Caki2 (cell line): ENCODE measurements at places on chromosomes 11 and 22. TPM values are rescaled to one million over a fixed set of nuclear protein-coding genes. Genes with fewer than 3 reads are reported as not detected.

- DNase-seq, result no peak
Measured at GRCh38 chr11:37643968-37644367, 1045.9 kb upstream of the RAG2 start.

GRCh38 chr11:97201743-97202612, 812.2 kb downstream of the JRKL start:
- DNase-seq, result no peak

DNA sequence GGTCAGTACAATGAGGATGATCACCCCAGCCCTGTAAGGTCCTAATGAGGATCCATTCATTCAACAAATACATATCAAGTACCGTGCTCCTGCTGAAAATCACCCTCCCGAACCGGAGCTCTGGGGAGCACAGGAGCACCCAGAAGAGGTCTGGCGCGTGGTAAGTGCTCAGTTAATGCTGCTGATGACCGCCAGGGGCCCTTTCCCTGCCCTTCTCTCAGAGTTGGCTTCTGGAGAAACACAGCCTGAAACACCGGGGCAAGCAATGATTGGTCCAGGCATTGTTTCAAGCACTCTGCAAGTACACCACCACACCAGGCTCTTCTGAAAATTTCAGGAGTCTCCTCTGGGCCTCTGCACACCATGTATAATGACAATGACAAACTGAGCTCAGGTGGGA, 3.8 kb upstream of the CCDC86 start:
- no peak for DNase-seq

DNA sequence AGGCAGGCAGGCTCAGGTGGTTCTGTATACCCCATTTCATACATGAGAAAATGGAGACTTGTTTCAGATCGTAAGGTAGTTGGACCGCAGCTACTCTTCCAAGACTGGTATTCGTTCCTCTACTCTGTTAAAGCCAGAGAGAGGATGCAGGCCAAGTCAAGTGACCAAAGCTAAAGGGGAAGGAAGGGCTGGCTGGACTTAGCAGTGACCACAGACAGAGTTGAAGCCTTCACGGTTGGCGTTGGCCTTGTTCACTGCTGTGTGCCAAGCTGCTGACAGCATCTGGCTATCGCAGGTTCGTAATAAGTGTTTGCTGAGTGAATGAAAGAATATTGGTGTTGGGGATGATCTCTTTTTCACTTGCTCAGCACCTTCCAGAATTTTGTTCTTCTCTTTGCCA, 64.2 kb downstream of the PTPRJ start:
- no peak for DNase-seq

DNA sequence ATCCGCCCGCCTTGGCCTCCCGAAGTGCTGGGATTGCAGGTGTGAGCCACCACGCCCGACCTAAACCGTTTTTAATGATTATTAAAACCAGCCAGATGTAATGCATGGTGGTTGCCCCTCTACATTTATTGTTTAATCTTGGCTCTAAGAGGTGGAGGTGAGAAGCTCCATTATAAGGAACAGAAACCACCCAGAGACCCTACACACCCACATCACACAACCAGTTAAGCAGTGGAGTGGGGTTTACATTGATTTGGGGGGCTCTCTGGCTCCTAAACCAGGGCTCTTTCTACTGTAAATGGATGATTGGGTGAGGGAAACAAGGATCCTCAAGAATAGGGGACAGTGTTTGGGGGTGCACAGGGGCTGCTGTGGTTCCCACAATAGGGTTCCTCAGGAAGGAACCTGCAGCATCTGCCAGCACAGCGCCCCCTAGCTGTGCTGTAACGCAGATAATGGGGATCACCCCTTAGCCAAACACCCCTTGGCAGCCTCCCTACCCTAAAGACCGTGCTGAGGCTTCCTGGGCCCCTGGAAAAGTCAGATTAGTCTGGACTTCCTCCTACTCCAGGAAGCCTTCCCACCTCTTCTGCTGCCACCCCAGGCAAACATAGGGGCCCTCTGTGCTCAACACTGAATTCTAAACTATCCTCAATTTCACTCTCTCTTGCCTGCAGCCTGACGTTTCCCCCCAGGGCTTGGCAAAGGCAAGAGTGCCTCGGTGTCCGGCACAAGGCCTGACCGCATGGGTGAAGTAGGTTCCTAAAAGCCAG, 2.4 kb downstream of the MPST start:
- no peak for DNase-seq

DNA sequence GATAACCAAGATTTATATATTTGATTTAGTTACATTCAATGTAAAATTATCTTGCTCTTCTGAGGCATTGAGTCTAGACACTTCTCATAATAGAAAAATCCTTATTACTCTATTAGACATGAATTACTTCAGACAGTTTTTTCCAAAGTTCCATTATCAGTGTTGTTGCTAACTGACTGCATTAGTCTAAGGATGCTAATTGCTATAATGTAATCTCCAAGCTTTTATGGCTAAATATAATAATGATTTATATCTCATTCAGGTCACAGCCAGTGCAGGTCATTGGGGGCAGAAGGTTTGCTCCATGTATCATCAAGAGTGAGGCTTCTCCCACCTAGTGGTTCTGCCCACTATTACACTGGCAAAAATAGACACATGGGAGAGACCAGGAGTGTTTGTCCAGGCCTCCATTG, 377.2 kb upstream of the DDI1 start:
- DNase-seq, result peak; percentile 33

GRCh38 chr11:90426442-90426841, 203.6 kb upstream of the CHORDC1 start:
- no peak for DNase-seq

DNA sequence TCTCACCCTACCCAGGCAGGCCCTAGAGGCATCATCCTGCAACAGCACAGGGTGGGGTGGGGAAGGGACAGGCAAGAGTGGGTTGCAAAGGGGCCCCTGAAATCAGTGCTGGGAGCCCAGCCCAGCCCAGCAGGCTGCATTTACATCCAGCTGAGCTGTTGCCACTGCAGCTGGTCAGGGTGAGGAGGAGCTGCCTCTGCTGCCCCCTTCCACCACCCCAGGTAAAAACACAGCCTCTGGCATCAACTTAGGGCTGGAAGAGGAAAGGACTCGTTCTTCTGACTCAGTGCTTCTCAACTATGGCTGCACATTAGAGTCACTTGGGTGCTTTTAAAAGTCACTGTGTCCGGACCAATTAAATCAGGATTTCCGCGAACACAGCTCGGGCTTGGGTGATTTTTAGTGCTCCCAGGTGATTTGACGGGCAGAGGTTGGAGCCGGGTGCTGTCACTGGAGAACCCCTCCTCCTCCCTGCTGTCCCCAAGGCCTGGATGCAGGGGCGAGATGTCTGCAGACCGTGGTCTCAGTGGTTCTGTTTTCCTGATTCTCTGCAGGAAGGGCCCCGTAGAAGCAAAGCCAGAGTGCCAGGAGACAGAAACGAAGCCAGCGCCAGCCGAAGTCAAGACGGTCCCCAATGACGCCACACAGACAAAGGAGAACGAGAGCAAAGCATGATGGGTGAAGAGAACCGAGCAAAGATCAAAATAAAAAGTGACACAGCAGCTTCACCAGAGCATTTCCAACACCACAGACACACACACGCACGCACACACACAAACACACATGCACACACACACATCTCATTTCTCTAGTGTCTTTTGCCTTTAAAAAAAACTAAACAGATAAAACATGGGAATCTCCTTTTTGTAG, 39.4 kb upstream of the TTC12 start:
- peak; percentile 4 for DNase-seq

GRCh38 chr11:62857541-62857982, 18.2 kb upstream of the WDR74 start:
- DNase-seq, result no peak

GRCh38 chr22:40618400-40618799, 18.1 kb downstream of the MRTFA start:
- DNase-seq, result no peak

- peak; percentile 39 for DNase-seq
Measured at GRCh38 chr11:68206211-68206610, 6.9 kb downstream of the KMT5B start.

DNA sequence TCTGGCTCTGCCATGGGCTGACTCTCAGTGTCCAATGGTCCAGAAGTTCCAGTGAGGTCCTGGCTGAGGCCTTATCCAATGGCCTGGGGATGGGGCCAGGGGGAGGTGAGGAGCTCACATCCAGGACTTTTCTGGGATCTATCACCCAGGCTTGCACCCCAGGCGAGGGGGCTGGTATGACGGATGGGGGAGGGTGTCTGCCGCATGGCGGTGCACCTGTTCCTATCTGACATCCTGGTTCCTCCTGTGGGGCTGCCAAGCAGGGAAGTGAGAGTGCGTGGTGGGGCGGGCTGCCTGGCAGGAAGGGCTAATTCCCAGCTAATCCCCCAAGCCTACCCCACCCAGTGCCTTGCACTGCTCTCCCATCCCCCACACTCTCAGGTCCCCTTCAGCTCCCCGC, 102.1 kb downstream of the NECTIN1 start:
- DNase-seq, result no peak

GRCh38 chr11:129930743-129931142, 35.4 kb upstream of the NFRKB start:
- DNase-seq, result no peak

DNA sequence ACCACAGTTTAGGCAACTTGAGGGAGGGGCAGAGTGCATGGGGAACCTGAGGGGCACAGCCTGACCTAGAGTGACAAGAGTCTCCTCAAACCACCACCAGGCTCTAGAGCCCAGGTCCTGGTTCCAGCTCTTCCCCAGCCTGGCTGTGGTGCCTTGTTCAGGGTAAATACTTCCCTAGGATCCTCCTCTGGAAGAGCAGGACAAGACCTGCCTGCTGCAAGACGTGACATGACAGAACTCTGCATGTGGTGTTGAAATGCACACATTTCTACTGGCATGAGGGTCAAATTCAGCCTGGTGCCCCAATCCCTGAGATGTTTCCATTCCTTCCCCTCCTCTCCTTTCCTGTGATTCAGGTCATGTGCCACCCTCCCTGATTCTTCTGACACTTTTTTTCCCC, 3.3 kb downstream of the SEC14L2 start:
- no peak for DNase-seq

- DNase-seq, result no peak
Measured at GRCh38 chr22:49655168-49655812, 172.4 kb downstream of the BRD1 start.

- no peak for DNase-seq
Measured at GRCh38 chr11:36469881-36470802, 39.9 kb downstream of the TRAF6 start.

- peak; percentile 62 for DNase-seq
Measured at GRCh38 chr22:23225724-23226496, 45.6 kb downstream of the BCR start.

MUC15 gene
- not detected in 2 replicates for total RNA-seq

DPP3 gene
- 59.9 and 102 TPM in 2 replicates for total RNA-seq

LINC01488 gene
- not detected in 2 replicates for total RNA-seq

MOGAT2 gene
- total RNA-seq, result not detected in 2 replicates

CASTOR1 gene
- total RNA-seq, result 14.0 and 16.0 TPM in 2 replicates

PYGM gene
- 0.23 TPM in 1 of 2 replicates, not detected in the other for total RNA-seq

VPS26B gene
- 9.0 and 11.5 TPM in 2 replicates for total RNA-seq
